ENCODE measurements at places on chromosomes 12 and 14.

- DNase-seq = no peak
These were observed 10.9 kb upstream of the SNX6 start for GRCh38 chr14:34640826-34641225.

DNA sequence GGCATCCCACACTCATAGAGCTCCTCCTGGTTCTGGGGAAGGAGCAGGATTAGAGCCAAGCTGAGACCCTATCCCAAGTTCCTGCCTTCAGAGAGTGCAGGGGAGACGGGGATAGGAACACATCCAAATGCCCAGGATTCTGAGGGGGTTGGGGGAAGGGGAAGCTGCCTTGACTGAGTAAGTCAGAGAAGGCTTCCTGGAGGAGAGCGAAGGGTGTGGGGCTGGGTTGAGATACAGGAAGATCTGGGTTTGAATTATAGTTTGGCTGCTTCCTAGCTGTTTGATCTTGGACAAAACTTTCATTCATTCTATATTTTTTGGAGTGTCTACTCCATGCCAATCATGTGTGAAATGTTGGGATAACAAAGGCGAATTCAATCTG is 8.0 kb upstream of the AQP2 start:
- DNase-seq = no peak

DNA sequence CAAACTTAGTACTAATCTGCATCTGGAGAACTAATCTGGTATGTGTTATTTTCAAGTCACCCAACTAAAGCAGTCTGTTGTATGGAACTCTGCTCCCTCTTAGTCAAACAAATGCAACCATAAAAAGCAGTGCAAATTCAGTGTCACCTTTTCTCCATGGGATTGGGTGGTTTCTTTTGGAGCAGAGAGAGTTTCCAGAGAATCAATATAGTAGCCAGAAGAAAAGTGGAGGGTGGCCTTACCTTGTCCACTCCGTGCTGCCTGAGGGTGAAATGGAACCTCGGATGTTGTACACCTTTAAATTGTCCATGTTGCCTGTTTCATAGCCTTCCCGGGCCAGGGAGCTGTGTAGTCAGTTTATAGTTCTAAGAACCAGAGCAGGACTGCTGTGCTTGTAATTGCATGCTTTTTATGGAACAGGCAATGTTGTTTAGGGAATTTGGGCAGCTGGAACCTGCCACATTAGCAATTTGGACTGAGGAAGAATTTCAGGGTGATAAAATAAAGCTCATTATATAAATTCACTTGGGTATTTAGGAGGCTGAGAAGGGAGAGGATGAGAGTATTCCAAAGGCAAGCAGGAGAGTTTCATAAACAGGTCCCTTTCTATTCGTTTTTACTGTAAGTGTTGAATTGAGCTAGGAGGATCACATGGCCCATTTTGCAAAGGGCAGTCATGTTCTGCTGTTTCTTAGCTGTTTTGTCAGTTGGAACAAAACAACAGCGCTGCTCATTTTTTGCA is 60.5 kb downstream of the CRADD start:
- no peak for DNase-seq

- no peak for DNase-seq
These were observed 22.3 kb upstream of the DDHD1 start for GRCh38 chr14:53175375-53175774.

- DNase-seq = no peak
These were observed 1343.7 kb downstream of the LRFN5 start for GRCh38 chr14:42950363-42950762.

DNA sequence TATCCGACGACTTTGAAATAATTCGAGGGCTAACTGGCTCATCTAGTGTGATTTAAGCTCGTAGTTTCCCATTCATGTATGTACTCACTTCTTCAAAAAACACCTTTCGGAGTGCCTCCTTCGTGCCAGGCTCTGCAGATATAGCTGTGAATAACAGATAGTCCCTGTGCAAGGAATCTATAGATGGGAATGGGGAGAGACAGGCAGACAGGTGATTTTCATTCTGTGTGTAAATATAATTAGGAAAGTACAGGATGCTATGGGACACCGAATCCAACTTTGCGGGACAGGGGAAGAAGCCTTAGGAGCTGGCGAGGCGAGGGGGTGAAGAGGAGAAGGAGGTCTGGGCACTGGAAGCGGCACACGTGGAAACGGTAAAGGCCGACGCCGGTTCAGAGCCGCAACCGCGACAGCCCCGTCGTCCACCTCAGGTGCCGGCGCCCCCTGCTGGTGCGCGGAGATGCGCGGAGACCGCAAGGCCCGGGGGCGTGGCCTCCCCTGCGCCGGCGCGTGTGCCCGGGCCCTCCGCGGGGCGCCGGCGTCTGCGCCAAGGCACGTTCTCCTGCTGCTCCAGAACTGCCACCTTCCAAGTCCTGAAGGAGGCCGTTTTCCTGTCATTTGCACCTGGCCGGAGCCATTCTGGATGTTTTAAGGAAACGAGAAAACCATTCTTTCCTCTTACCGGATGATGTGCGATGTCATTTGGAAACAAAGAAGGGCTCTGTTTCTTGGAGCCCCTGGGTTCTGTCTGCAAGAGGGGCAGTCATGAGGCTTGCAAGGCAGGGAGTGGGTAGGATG is 18.0 kb upstream of the CACNA1C start:
- DNase-seq = peak; percentile 31

DNA sequence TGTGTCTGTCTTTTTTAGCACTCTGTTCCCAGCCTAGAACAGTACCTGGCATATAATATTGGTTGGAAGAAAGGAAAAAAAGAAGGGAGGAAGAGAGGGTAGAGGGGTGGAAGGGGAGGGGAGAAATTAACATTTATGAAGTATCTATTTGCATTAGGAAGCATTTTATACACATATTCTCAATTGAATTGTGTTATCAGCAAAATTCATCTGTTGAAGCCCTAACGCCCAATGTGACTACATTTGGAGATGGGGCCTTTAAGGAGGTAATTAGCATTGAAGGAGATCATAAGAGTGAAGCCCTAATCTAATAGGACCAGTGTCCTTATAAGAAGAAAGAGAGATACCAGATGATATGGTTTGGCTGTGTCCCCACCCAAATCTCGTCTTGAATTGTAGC is 30.2 kb upstream of the FICD start:
- no peak for DNase-seq

- DNase-seq = no peak
These were observed 1.8 kb downstream of the ALX1 start for GRCh38 chr12:85281636-85282312.

DNA sequence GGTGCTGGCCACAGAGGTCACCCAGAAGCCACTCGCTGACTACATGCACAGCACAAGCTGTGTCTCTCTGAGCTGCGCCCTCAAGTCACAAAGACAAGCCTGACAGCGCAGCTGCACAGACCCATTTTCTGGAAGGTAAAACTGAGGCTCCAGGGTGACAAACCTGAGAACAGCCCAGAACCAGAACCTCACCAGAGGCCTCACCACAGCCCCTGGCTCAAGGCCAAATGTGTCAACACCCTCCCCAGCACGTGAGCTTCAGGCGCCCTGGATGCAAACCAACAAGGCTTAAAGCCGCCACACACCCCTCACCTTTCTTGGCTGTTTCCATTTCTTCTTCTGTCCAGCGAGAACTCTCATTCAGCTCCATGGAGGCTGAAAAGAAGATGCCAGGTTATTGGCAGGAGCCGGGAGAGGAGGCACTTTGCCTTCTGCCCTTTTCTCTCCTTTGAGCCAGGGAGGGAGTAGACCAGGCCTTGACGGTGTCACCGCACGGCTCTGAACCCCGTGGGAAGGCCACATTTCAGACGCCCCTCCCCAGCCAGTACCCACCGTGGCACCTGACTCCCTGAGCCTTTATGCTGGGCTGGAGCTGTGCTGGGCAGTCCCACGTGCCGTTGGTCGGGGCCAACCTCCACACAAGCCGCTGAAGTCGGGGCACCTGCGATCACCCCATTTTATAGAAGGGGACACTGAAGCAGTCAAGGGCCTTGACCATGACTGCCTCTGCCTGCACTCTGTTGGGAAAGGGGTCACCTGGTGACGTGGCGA is 103.1 kb downstream of the RFLNA start:
- no peak for DNase-seq

DNA sequence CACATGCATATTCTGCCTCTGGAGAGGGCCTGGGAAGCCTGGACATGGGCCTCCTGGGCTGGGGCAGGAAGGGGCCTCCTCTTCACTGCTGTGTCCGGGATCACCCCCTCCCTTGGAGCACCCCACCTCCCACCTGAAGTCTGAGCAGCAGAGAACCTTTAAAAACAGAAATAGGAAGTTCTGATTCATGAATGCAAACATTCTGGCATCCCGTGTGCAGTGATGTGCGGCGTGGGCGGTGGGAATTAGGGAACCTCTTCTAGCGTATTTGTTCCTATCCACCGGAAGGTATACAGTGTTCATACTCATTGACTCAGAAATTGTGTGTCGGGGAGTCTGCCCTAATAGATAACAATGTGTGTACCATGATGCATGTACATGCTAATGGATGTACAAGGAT is 46.2 kb downstream of the C14orf132 start:
- DNase-seq = peak; percentile 40

GRCh38 chr14:103576371-103577024 is 13.7 kb downstream of the COA8 start:
- DNase-seq = peak; percentile 88

DNA sequence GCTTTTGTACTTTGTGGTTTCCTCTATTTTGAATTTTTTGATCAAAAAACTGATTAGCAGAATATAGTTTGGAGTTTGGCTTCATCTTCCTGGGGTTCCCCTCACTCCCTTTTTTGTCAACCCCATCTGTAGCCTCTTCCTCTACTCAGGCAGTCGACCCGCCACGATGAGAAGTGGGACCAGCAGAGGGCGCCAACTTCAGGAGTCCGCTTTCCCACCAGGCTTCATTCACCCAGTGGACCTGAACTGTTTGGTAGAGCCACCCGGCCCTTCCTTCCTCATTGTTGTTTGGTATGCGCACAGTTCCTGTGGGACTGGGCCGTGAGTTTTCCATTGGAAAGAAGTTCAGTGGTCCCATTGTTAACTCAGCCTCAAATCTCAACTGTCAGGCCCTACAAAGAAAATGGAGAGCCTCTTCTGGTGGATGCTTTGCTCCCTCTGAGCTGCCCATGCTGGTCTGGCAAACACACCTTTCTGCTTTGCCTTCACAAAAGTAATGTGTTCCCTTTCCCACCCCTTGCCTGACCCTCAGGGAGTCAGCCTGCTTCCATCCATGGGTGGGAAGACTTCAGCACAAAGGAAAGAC is 21.7 kb downstream of the TMBIM6 start:
- peak; percentile 43 for DNase-seq

DNA sequence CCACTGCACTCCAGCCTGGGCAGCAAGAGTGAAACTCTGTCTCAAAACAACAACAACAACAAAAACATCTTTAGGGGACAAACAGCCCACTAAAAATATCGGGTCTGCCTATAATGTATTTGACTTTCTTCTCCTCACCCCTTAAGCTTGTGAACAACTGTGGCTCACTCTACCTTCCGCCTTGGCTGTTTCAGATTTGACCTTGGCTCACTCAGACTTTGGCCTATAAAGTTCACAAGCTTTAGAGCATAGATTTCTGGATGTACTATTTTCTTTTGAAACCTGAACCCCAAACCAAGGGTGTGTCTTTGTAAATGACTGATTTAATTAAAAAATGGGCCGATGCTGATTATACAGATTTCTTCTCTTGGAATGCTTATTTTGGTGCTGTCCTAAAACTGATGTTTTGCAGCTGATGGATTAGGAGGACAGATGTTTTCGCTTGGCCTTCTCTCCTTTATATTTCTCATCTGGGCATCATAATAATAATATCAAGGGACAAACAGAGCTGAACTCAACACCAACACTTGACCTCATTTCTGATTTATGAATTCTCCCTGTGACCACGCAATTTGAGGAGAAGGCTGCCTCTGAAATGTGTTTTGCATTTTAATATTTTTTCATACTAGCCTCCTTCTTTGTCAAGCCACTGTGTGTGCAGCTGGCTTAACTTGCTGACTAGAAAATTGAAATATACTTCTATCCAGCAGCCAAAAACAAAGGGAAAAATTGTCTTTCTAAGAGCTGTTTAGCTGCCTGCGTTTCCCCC is 40.2 kb upstream of the RASSF3 start:
- DNase-seq = no peak

GRCh38 chr12:4037747-4038312 is 164.6 kb upstream of the PARP11 start:
- DNase-seq = peak; percentile 18

- DNase-seq = no peak
These were observed 1066.1 kb downstream of the FLRT2 start for GRCh38 chr14:86596024-86596423.

GRCh38 chr14:52455291-52456088 is 96.8 kb downstream of the TXNDC16 start:
- DNase-seq = no peak

GRCh38 chr14:87483271-87484260 is 509.4 kb downstream of the GALC start:
- no peak for DNase-seq

DNA sequence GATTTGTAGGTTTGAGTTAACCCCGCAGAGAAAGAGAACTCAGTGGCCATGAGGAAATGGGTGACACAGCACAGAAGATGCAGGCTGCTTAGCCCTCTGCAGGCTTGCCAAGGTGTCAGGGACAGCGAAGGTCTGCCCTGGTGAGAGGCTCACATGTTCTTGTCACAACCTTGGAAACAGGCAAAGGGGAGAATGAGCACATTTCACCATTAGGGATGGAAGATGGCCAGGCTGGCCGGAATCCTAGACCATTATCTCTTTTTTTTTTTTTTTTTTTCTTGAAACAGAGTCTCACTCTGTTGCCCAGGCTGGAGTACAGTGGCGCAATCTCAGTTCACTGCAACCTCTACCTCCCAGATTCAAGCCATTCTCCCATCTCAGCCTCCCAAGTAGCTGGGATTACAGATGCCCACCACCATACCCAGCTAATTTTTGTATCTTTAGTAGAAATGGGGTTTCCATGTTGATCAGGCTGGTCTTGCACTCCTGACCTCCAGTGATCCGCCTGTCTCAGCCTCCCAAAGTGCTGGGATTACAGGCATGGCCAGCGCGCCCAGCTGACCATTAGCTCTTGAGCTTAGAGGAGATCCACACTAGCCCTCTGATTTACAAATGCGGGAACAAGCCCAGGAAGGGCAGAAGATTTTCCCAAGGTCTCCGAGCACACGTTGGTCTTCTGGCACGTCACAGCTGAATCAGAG is 34.6 kb downstream of the LTBP2 start:
- DNase-seq = no peak

- no peak for DNase-seq
These were observed 49.0 kb upstream of the STRN3 start for GRCh38 chr14:31075144-31075543.

- DNase-seq = no peak
These were observed 16.4 kb upstream of the KERA start for GRCh38 chr12:91074154-91074709.

GRCh38 chr12:122265476-122265875 is 818 bp downstream of the VPS33A start:
- DNase-seq = no peak

All from dermis microvascular lymphatic vessel endothelial cell (primary cell).